ENCODE measurements at places on chromosomes 4 and X.
A peak's percentile ranks its signal among the peaks of the same experiment; 100 is the strongest.

DNA sequence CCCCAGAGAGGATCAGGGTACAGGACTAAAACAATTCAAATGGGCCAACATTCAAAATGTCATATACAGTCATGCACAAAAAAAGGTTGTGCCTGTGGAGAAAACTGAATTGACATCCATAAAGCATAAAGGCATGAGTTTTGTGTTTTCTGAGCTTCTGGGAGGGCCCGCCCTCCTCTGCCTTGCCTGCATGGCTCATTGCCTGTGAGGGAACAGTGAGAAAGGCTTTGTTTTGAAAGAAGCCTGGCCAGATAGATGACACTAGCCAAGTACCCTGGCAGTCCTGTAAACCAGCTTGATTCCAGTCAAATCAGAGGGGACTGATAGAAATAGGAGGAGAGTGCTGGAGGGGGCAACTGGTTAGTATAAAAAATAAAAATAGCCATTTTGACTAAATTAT, 194.3 kb downstream of the KIT start:
- no peak overlapping the region for H3K4me3 ChIP-seq
- H3K27ac ChIP-seq, result no peak overlapping the region
- no peaks in the 10 kb centered on the region for H3K27me3 ChIP-seq

- no peaks in the 10 kb centered on the region for H3K27me3 ChIP-seq
- no peak for DNase-seq
- no peak overlapping the region for H3K27ac ChIP-seq
- H3K4me3 ChIP-seq, result peak overlapping the region; percentile 45
- H3K4me1 ChIP-seq, result peaks cover 28% of the 10 kb centered on the region
- H3K36me3 ChIP-seq, result no peaks in the 10 kb centered on the region
Observed at GRCh38 chr4:20253735-20254409, 2.2 kb downstream of the SLIT2 start.

GRCh38 chr4:67674098-67674497, 26.9 kb downstream of the UBA6 start:
- no peak overlapping the region for H3K4me3 ChIP-seq
- no peak overlapping the region for H3K27ac ChIP-seq
- no peak for DNase-seq

- no peak overlapping the region for H3K4me3 ChIP-seq
- no peak for DNase-seq
- no peaks in the 10 kb centered on the region for H3K4me1 ChIP-seq
- no peaks in the 10 kb centered on the region for H3K27me3 ChIP-seq
- H3K36me3 ChIP-seq, result peaks cover 8% of the 10 kb centered on the region
Observed at GRCh38 chr4:78544678-78545077, 6.9 kb upstream of the ANXA3 start.

DNA sequence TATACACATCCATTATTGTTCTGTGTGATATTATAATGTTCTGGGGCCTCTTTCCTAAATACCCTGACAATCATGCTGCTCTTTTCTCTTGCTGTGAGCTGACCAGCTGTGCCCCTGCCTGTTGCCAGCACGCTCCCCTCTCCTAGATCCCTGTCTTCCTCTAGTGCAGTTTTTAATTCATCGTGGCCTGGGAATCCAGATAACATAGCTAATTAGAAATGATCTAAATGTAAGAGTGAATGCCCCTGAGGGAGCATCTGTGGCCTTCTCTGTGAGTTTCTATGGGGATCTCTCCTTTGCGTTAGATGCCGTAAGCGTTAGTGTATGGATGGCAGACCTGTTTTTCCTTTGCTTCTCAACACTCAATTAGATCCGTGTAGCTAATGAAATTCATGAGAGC, 434.3 kb downstream of the SPRY1 start:
- no peak for DNase-seq
- no peaks in the 10 kb centered on the region for H3K27me3 ChIP-seq
- no peak overlapping the region for H3K4me3 ChIP-seq
- peaks cover 3% of the 10 kb centered on the region for H3K4me1 ChIP-seq
- no peak overlapping the region for H3K27ac ChIP-seq

DNA sequence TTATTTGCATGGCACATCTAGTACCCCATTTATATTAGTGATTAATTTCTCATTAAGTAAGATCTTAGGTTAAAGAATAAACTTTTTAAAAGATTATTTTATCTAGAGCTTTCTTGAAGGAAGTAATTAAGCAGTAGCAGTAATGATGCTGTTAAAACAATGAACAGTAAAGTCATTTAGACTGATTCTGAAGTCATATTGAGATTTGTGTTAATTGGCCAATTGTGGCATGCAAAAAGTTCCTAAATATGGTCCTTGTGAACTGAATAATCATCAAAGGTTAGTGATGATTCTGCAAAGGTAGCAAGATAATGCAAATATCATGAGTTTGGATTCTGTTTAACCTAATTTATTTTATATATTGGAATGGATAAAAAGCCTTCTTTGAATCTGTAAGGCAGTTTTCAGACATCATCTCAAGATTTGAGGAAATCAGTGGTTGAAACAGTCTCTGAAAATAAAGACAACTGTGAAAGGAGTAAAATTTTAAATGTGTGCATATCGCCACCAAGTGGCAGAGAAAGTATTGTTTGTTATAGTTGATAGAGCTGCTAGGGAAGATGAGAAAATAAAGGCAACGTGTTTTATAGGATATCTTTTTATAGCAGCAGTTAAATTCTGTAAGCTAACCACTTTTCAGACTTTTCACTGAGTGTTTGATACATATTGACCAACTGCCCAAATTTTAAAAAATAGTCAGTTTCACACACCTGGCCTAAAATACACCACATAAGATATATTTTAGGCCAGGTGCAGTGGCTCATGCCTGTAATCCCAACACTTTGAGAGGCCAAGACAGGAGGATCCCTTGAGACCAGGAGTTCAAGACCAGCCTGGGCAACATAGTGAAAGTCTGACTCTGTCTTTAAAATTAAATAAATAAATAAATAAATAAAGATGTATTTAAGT, 79.6 kb downstream of the CCKAR start:
- no peak overlapping the region for H3K27ac ChIP-seq
- H3K4me3 ChIP-seq, result no peak overlapping the region
- no peak for DNase-seq
- H3K36me3 ChIP-seq, result no peaks in the 10 kb centered on the region
- peaks cover 31% of the 10 kb centered on the region for H3K4me1 ChIP-seq
- H3K27me3 ChIP-seq, result no peaks in the 10 kb centered on the region

- peaks cover 4% of the 10 kb centered on the region for H3K4me1 ChIP-seq
- H3K27ac ChIP-seq, result no peak overlapping the region
- no peaks in the 10 kb centered on the region for H3K27me3 ChIP-seq
- no peak for DNase-seq
- H3K36me3 ChIP-seq, result no peaks in the 10 kb centered on the region
Observed at GRCh38 chr4:123168812-123169211, 227.8 kb upstream of the SPRY1 start.

- H3K4me3 ChIP-seq, result no peak overlapping the region
- peaks cover 49% of the 10 kb centered on the region for H3K4me1 ChIP-seq
- peak overlapping the region; percentile 59 for H3K27ac ChIP-seq
Observed at GRCh38 chr4:48668254-48669017, 111.6 kb downstream of the FRYL start.

DNA sequence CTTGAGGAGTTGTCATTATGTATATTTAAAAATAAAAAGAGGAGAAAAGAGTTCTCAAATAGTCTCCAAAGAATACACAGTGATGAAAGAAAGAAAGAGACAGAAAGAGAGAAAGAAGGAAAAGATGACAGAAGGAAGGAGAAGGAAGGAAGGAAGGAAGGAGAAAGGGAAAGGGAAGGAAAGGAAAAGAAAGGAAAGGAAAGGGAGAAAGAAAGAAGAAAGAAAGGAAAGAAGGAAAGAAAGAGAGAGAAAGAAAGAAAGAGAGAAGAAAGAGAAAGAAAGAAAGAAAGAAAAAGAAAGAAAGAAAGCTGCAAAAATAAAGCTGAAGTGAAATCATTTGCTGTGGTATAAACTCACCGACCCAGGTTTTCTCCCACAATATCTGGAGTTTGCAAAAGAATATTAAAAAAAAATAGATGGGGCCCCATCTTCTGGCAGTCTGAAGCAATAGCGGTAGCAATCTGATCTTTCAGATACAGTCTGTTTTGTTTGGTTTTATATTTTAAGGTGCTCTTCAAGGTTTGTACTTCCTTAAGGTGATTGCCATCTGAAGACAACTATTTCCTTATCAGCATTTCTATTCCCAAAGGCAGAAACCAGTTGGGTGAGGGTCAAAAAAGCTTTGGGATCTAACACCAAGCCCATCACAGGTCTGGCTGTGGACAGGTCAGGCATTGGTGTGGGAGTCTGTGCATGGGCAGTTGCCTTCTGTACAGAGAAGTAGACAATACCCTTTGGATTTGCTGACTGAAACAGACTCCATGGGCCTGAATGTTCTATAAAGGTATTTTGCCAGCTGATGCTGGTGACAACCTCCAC, 160.4 kb downstream of the CPEB2 start:
- no peak overlapping the region for H3K27ac ChIP-seq
- peaks cover 8% of the 10 kb centered on the region for H3K4me1 ChIP-seq
- H3K4me3 ChIP-seq, result no peak overlapping the region
- DNase-seq, result no peak
- no peaks in the 10 kb centered on the region for H3K27me3 ChIP-seq

GRCh38 chr4:139642364-139642763, 23.3 kb upstream of the MGST2 start:
- no peak overlapping the region for H3K4me3 ChIP-seq
- H3K4me1 ChIP-seq, result peaks cover 26% of the 10 kb centered on the region
- no peaks in the 10 kb centered on the region for H3K27me3 ChIP-seq
- no peak for DNase-seq

DNA sequence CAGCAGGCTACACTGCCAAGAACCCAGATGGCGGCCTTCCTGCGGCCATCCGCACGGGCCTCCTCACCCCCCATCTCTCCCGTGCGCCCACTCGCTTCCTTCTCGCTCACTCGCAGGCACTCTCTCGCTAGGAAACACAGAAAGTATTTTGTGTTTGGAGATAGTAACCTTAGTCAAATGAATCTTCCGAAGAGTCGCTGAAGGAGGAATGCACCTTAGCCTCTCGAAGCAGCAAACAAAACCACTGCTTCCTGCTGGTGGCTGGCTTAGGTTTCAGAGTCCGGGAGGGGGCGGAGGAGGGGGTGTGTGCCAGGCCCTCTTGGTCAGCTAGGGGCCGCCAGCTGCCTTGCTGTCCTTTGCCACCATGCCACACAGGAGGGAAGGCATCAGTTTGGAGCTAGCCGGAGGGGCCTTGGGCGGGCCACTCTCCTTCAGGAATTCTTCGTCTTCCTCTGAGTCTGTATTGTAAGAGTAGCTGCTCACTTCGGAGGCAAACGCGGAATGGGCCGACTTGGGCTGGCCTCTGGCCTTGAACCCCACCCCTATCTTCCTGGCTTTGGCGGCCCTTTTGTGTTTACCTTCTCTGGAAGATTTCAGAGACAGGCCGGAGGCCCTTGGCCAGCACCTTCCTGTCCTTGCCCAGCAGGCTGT, 73.2 kb upstream of the UCP1 start:
- H3K27me3 ChIP-seq, result no peaks in the 10 kb centered on the region
- DNase-seq, result no peak
- no peaks in the 10 kb centered on the region for H3K4me1 ChIP-seq
- H3K27ac ChIP-seq, result no peak overlapping the region
- peaks cover 14% of the 10 kb centered on the region for H3K36me3 ChIP-seq
- H3K4me3 ChIP-seq, result no peak overlapping the region

DNA sequence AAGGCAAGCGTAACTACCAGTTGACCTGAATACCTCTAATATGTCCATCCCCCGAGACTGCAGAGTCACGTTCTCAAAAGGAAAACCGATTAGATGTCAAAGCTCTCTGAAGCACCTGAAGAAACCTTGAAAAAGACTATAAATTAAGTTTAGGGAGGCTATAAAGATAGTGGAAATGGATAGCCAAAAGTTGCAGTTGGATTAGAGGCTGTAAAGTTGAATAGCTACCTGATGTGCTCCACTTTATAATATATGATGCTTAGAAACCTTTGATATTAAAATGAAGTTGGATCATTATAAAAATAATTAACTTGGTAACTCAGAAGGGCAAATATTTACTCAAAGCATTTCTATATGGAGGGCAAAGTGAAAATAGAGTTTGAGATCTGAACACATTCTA, 506.6 kb upstream of the AGA start:
- DNase-seq, result no peak
- no peaks in the 10 kb centered on the region for H3K36me3 ChIP-seq
- no peak overlapping the region for H3K4me3 ChIP-seq
